ENCODE measurements at places on chromosomes 3 and 15.

DNA sequence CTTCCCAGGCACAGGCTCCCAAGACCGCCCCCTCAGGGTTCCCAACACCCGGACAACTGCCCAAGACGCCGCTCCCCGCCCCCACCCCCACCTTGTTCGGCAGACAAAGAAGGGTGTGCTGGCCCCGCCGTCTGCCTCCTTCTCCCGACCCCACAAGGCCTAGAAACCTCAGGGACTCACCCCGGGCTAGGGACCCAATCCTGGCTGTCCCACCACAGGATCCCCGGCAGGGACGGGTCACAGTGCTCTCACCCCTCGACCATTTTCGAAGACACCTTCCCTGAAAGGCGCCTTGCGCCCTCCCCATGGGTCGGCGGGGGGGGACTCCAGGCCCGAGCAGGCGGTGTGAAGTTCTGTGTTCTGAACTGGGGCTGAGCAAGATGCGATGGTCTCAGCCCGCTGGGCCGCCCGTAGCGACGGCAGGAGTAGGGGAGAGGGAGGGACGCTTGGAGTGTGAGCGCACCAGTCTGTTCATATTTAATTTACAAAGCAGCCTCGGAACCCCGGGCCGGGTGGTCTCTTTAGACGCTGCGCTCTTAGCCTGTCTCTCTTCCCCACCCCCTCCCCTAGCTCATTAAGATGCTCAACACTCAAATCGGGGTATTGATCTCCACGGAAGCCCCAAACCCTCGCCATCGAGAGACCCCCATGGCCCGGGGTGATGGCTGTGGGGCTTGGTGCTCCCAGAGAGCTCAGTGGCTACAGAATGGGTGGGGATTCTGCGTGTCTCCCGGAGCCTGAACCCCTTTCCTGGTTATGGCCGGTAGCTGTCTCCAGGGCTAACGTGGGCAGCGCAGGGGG, 1.4 kb upstream of the ISLR2 start:
- no peak for DNase-seq

- no peak for DNase-seq
Observed at GRCh38 chr3:189626286-189626685, 4.9 kb upstream of the TP63 start.

- no peak for DNase-seq
Observed at GRCh38 chr3:108118038-108118768, 27.4 kb upstream of the CD47 start.

DNA sequence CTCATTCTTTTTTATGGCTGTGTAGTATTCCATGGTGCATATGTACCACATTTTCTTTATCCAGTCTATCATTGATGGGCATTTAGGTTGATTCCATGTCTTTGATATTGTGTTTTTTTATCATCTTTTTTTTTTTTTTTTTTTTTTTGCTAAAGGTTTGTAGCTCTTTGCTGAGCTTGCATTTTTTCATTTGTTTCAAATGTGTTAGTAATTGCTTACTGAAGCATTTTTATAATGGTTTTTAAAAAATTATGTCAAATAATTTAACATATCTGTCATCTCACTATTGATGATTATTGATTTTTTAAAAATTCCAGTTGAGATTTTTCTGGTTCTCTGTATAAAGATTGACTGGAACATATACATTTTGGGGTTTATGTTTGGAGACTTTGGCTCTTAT, 934.6 kb downstream of the TUSC7 start:
- DNase-seq, result no peak

DNA sequence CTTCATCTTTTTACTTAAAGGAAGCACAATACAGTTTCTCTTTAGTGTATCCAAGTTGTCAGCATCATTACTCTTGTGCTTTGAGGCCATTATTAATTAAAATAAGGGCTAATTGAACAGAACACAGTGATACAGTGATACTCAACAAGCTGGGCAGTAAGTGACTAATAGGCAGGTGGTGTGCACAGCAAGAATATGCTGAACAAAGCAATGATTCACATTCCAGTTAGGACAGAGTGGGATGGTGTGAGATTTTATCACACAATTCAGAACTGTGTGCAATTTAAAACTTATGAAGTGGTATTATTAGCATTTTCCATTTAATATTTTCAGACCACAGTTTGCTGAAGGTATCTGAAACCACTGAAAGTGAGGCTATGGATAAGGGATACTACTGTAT, 116.9 kb downstream of the PLOD2 start:
- DNase-seq, result no peak

DNA sequence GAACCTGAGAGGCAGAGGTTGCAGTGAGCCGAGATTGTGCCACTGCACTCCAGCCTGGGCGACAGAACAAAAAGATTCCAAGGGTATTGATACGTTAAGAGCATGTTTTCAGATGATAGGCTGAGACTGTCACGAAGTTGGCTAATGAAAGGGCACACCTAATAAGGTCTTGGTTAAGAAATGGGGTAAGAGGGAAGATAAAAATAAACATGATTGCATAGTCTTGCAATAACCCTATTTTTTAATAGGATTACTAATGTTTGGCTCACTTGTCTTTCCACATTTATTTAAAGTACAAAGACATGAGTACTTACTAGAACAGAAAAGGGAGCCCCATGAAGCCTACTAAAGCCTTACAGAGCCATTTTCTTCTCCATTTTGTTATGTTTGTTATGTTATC, 109.0 kb downstream of the FRMD4B start:
- DNase-seq, result no peak
